ENCODE measurements at places on chromosomes 7 and 10.

GRCh38 chr7:91343420-91343960 lies 79.3 kb downstream of the FZD1 start:
- H3K27ac ChIP-seq: no peak overlapping the region
- no peaks in the 10 kb centered on the region for H3K4me1 ChIP-seq
- no peaks in the 10 kb centered on the region for H3K36me3 ChIP-seq
- H3K27me3 ChIP-seq: no peaks in the 10 kb centered on the region
- DNase-seq: no peak

GRCh38 chr7:55272328-55272727 lies 92.8 kb upstream of the LANCL2 start:
- H3K36me3 ChIP-seq: no peaks in the 10 kb centered on the region
- no peak overlapping the region for H3K27ac ChIP-seq
- H3K4me3 ChIP-seq: no peak overlapping the region
- H3K27me3 ChIP-seq: no peaks in the 10 kb centered on the region
- DNase-seq: no peak

- H3K27me3 ChIP-seq: no peaks in the 10 kb centered on the region
- DNase-seq: no peak
- no peak overlapping the region for H3K27ac ChIP-seq
These were observed 173.4 kb downstream of the FAM107B start for GRCh38 chr10:14601326-14601725.

GRCh38 chr10:102555781-102556328 lies 52.1 kb downstream of the SUFU start:
- H3K4me1 ChIP-seq: peaks cover 61% of the 10 kb centered on the region
- H3K36me3 ChIP-seq: no peaks in the 10 kb centered on the region
- no peak overlapping the region for H3K4me3 ChIP-seq
- H3K27me3 ChIP-seq: no peaks in the 10 kb centered on the region
